Stimulated activated CD8-positive, alpha-beta memory T cell treated with anti-CD3 and anti-CD28 coated beads, Interleukin-4, amount 100 ng/mL, for 4 hours (primary cell): ENCODE measurements at places on chromosomes 2 and 18.

GRCh38 chr2:54366487-54367280 is 89.4 kb upstream of the SPTBN1 start:
- DNase-seq, result no peak

DNA sequence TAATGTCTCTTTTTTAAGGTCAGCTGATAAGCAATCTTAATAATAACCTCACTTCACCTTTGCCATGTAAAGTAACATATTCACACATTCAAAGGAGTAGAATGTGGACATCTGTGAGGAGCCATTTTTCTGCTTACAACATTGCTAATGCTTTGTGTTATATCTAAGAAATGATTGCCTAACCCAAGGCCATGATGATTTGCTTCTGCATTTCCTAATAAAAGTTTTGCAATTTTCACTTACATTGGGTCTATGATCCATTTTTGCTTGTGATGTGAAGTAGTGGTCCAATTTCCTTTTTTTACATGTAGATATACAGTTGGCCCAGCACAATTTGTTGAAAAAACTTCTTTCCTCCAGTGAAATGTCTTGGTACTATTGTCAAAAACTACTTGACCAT is 22.0 kb downstream of the RELCH start:
- DNase-seq, result no peak

GRCh38 chr2:143935482-143935752 is 584.5 kb downstream of the ZEB2 start:
- DNase-seq, result no peak

DNA sequence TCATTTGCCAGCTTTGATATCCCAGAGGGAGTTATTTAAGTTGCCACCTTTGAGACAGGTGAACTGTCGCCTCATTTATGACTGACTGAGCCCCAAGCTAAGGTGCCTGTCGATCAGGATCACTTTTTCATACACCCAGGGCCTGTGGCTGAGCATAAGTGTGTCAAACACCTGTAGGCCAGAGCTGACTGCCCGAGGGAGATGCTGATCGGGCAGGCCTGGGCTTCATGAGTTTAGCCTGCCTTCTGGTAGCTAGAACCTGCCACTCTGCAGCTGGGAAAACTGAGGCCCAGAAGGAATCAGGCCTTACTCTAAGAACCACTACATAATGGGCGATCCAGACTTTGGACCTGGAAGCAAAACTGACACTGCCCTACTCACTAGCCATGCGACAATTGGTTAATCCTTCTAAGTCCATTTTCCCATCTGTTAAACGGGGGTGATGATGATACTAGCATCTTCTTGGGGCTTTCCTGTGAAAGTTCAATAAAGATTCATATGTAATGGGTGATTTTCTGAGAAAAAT is 188.7 kb upstream of the GLI2 start:
- DNase-seq, result no peak

DNA sequence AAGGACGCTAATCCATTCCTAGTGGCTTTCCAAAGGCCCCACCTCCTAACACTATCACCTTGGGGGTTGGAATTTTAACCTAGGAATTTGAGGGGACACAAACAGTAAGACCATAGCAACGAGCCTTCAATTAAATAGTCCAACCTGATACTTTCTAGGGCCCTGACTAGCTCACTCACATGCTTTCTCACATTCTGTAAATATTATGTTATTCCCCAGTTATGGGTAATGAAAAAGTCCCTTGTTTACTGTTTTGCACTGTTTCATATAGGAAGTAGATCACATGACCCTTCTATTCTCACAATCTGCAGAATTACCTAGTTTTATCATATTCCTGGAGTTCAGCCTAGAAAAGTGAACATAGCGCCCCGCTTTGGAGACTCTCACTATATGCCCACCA is 1212.1 kb upstream of the ACVR2A start:
- no peak for DNase-seq

GRCh38 chr2:188984680-188985079 is 10.5 kb downstream of the COL3A1 start:
- DNase-seq, result no peak

- no peak for DNase-seq
Observed at GRCh38 chr2:138829326-138829919, 49.2 kb upstream of the NXPH2 start.

GRCh38 chr2:173288561-173288960 is 66.1 kb upstream of the CDCA7 start:
- DNase-seq, result no peak
